Activated naive CD4-positive, alpha-beta T cell (primary cell): ENCODE measurements at places on chromosomes 11 and 22.

DNA sequence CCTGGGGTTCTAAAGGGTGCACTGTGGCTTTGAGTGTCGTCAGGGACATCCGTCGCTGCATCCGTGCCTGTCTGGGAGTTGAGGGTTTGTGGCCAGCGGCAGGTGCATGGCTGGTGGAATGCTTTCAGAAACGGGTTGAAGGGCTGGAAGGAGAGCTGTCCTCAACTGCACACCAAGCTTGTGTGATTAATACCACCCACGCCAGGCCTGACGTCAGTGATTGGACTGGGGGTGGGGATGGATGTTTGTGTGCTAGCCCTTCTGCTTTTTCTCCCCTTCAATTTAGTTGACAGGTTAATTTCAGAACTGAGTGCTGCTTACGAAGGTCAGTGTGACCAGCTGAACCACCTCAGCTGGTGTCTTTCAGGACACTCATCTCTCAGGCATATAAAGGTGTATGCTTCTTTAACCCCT is 3.2 kb upstream of the GAB2 start:
- DNase-seq, result no peak

DNA sequence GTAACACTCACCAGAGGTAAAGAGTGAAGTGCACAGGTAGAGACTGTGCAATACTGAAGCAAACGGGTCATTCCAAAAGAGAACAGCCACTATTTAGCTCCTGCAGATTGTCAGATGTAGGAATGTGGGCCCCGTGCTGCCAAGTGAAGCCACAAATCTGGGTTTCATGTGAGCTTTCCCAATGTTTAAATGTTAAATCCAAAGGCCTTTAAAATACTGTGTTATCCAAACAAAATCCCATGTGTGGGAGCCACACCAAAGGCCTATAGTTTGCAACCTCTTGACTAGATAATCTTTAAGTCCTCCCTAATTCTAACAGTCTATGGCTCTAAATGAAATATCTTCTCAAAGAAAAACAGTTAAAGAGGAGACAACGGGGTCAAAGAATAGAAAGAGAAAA is 43.3 kb downstream of the RBFOX2 start:
- no peak for DNase-seq

DNA sequence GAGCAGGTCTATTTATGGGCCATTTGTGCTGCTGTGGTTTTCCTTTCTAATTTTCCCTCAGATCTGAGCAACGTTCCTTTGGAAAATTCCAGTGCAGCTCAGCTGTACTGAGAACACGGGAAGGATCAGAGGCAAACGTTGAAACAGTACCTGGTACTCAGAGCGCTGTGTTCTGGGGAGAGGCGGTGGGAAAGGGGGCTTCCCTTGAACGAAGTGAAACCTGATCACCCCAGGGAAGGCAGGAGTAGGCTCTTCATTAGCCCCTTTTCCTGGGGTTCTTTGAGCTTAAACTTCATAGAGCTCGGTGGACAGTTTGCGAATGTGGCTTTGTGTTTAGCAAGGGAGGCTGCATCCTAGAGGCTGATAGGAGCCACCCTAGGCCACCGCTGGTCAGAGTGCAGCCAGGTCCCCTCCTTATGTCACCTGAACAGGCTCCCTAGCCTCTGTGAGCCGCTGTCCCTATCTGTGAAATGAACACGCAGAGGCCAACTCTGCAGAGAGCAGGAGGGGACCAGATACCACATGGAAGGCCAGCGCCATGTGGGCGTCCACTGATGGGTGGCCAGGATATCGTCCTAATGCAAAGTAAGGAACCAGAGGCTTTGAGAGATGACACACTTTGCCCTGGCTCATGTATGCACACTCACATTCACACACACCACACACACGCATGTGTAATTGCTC is 1464.8 kb downstream of the BRD1 start:
- no peak for DNase-seq

- DNase-seq, result no peak
These were observed 11.8 kb downstream of the SAMM50 start for GRCh38 chr22:43967069-43967468.

GRCh38 chr11:17563231-17563646 is 16.2 kb downstream of the OTOG start:
- no peak for DNase-seq

DNA sequence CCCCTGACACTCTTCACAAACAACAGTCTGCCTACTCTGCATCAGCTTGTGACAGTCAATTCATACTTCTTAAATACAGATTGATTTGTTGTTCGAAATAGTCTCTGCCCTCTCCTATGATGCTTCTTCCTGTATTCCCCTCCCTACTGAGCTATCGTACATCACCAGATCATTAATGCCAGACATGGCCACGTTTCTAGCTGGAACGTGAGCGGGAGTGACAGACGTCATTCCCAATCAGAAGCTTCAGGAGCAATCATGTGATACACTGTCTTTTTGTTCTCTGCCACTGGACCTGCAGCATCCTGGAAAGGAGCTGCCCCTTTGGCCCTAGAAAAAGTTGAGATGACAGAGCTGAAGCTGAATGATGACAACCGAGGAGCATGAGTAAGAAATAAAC is 48.5 kb downstream of the CSNK2A3 start:
- DNase-seq, result no peak

DNA sequence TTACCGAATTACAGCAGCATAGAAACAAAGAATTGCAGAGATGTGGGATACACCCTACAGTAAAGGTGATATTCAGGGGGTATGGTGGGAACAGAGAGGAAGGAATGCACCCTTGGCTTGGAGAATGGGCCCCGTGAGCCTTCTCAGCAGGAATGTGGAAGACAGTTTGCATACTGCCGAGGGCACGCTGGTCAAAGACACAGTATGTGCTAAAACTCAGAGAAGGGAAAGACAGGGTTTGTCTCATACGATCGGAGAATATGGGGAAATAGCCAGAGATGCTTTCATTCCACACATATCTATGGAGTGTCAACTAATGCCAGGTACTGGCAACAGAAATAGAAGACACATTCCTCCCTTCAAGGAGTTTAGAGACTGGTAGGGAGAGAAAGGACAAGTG is 36.9 kb downstream of the UBASH3B start:
- DNase-seq, result no peak

- DNase-seq, result no peak
These were observed 45.3 kb upstream of the CD82 start for GRCh38 chr11:44519989-44520737.

GRCh38 chr11:131278472-131278871 is 91.9 kb upstream of the NTM start:
- no peak for DNase-seq

GRCh38 chr22:30447656-30448055 is 22.1 kb downstream of the MTFP1 start:
- DNase-seq, result no peak

DNA sequence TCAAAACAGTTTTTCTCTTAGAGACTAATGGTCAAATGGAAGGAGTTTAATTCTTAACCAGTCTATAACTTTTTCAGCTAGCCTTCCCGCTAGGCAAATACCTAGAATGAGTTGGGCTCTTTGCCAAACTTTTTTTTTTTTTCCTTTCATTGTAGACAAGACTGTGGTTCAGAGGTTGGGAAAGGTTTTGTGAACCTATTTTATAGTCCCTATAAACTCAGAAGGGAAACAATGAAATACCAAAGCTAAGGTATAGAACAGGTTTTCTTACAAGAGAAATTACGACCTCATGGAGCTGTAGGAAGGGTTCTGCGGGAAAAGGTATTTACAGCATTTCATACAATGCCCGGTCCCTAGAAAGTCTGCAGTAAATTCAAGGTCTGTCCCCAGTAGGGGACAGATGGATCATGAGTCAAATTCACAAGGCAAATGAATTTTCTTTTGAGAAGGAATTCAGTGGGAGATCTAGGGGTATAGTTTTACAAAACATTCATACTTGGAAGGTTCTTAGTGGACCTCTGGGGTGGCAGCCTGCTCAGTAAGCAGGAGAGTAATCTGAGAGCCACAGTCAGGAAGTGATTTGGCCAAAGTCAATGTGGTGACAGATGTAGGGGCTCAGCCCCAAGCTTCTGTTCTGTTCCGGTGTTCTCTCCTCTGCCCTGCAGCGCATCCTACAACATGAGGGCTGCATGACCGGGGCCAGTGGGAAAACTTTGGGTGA is 146.8 kb downstream of the DBX1 start:
- no peak for DNase-seq

DNA sequence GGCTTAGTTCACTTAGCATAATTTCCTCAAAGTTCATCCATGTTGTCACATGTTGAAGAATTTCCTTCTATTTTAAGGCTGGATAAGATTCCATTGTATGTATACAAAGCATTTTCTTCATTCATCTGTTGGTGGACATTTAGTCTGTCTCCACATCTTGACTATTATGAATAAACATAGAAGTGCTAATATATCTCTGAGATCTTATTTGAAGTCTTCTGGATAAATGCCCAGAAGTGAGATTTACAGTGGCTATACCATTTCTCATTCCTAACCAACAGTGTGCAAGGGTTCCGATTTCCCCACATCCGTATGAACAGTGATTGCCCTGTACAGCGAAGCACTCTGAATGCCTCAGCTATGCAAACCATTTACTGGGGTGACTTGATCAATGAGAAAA is 6.6 kb upstream of the ZFTA start:
- no peak for DNase-seq

DNA sequence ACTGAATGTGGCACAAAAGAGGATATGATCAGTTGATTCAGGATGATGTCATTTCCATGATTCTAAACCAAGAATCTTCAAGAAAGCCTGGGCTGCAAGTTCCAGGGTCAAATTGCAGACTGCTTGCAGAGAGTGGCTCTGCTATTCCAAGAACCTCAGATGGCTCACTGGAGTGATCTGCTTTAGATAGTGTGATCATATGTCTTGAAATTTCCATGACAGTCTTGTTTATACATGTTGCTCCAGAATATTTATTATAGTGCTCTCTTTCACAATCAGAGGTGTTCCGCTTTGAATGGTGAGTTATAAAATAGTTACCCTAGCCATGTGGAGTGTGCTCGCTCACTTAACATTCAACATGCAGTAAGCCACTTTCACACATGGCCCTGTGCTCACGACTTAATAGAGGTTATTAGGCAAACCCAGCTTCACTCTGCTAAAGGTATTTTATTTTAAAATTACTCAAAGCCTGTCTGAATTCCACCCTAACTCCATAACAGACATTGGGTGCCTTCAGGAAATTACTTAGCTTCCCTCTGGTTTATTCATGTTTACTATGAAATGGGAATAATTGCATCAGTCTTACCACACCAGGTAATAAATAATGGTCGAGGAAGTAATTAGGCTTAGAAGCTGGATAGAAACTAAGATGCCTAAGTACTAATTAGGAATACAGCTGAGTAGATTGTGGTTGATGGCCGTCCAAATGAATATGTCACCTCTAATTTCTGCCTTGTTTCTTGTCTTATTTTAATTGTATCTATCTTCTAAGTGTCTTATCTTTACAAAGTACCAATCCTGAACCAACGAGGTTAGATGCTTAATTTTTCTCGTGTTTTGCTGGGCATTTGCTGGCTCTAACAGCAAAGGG is 187.9 kb downstream of the ETS1 start:
- no peak for DNase-seq

GRCh38 chr22:24180316-24181087 is 785 bp upstream of the SUSD2 start:
- no peak for DNase-seq

DNA sequence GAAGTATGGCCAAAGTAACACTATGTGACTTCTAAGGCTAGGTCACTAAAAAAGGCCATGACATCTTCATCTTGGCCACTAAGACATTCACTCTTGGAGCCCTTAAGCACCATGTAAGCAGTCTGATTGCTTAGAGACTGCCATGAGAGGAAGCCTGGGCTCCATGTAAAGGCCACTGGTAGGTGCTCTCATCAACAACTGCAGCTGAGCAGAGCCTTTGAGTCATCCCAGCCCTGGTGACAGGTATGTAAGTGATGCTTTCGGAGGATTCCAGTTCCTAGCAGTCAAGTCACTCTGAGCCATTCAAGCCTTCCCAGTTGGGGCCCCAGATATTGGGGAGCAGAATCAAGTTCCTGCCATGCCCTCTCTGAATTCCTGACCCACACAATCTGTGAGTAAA is 26.2 kb downstream of the GAB2 start:
- no peak for DNase-seq

GRCh38 chr11:23586173-23586572 is 725.9 kb upstream of the CCDC179 start:
- no peak for DNase-seq

- no peak for DNase-seq
These were observed 67.1 kb downstream of the PARVB start for GRCh38 chr22:44091021-44091721.

GRCh38 chr22:49850959-49851802 is 2.5 kb upstream of the ZBED4 start:
- no peak for DNase-seq

GRCh38 chr11:8724682-8725081 is 42.1 kb downstream of the RPL27A start:
- DNase-seq, result no peak

GRCh38 chr22:46007003-46007847 is 30.3 kb upstream of the WNT7B start:
- no peak for DNase-seq

GRCh38 chr11:3880724-3881123 is 25.3 kb downstream of the STIM1 start:
- DNase-seq, result no peak

GRCh38 chr11:44912270-44912987 is 38.3 kb downstream of the TP53I11 start:
- no peak for DNase-seq

DNA sequence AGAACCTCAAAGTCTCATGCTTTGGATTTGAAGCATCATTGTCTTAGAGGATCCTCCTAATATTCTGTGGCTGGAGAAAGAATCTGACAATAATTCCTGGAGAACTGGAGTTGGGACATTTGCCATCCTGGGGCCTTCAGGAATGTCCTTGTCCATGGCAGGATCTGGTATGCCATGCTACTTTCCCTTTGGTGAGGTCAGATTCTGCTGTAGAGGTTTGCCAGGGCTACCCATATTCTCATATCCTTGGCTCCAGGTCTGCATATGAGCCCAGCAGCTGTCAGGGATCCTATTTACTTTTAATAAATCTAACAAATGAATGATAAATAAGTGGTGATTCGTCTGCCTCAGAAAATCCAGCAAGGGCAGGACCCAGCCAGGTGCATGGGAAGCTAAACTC is 35.0 kb downstream of the ARL14EP start:
- no peak for DNase-seq

- DNase-seq, result no peak
These were observed 2.0 kb upstream of the CAPN5 start for GRCh38 chr11:77064648-77065217.

DNA sequence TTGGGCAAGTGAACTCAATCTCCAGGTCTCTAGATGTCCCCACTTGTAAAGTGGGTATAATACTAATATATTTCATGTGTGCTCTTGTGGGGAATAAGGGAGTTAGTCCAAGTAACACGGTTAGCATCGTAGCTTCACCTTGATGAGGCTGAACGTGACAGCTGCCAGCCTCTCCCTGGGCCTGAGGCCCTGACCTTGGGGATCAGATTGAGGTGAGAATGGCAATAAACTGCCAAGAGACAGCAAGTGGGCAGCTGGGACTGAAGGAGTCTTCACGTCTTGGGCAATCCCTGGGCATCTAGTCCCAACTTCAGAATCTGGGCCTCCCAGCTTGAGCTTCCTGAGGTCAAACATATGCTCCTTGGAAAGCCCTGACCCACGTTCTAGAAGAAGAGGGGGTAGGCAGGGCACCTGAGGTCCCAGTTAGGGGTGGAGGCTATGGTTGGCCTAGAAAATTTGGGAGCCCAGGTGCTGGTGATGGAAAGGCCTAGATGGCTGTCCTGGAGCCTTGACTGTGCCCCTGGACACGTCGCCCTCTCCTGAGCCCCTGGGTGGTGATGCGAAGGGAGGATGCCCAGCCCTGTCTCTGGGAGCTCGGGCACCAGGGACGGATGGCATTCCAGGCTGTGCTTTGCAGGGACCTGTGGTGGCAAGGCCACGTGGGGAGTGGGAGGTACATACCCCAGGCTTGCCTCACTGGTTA is 23.4 kb downstream of the ADAMTS15 start:
- no peak for DNase-seq
